Right ventricle myocardium superior (tissue), 1 donor: ENCODE measurements at places on chromosomes 6 and 20.

GRCh38 chr6:163494279-163494727 is 79.8 kb downstream of the QKI start:
- no peak for DNase-seq

DNA sequence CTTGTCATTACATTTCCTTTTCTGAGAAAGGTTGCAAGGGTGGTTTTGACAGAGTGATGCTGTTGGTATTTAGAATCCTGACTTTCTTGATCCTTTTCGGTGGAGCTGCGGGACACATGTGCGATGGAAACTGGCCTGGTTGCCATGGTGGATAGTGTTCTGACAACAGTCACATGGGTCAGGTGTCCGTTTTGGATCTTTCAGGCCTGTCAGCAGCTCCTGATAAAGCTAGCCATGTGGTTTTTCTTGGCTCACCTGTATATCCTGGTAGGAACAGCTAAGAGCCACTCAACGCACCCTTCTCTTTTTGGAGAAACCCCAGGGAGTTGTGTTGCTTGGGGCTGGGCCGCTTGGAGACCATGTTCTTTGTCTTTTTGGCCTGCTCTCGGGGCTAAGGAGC is 177.4 kb downstream of the MTFR2 start:
- peak; percentile 65 for DNase-seq

GRCh38 chr20:37849566-37849965 is 53.4 kb upstream of the VSTM2L start:
- DNase-seq: no peak

DNA sequence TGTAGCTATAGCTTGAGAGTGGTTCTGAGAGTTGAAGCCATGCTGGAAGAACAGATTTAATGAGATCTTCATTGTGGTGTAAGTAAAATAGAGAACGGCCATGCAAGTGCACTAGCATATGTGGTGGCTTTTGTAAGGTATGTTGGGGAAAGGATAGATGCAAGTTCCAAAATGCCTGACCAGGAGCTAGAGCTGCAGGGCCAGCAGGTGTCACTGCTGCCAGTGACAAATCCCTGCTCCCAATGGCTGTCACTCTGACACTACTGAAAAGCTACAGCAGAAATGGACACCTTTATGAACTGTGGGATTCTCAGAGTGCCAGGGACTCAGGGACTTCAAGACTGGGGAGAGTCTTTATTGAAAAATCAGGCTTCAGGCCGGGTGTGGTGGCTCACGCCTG is 23.1 kb upstream of the VIP start:
- no peak for DNase-seq

- DNase-seq: no peak
Measured at GRCh38 chr6:153599901-153600300, 439.1 kb upstream of the OPRM1 start.

DNA sequence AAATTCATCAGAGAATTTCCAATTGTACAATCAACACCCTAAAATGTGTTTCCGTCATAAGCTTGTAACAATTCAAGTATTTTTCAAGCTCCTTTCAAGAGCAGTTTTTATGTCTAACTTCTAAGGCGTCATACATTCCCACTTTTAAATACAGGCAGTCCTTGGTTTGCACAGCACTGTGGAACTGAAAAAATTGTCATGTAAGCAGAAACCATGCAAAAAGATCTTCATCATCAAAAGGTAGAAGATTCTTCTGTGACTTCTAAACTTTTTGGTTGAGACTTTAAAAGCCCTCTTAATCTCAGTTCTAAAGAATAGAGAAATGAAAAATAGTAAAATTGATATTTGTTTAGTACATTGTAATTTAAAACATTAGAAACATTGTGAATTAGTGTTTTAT is 315.6 kb downstream of the TPBG start:
- no peak for DNase-seq

- no peak for DNase-seq
Measured at GRCh38 chr6:117288083-117288715, 22.8 kb downstream of the VGLL2 start.

GRCh38 chr6:135576055-135576454 is 78.5 kb upstream of the AHI1 start:
- DNase-seq: no peak

- no peak for DNase-seq
Measured at GRCh38 chr6:134909701-134910592, 40.0 kb downstream of the ALDH8A1 start.

DNA sequence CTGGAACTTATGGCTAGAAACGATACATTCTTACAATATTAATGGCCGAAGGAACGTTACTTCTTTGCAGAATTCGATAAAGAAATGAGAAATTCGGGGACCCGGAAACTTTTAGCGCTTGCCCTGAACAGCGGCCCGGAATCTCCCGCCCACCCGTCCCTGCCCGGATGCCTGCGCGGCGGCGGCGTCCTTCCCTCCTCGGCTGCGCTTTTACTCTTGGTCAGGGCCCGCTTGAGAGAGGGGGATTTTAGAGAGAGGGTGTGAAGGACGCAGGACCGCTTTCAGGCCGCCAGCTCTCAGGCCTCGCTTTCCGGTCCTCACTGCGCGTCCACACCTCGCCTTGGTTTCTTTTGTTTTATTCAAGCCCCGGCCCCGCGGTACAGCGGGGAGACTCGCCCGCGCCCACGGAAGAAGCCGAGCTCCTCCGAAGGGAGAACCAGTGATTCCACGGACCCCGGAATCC is 243.7 kb downstream of the ARID1B start:
- DNase-seq: peak; percentile 74

- DNase-seq: no peak
Measured at GRCh38 chr20:10329387-10330005, 104.5 kb downstream of the MKKS start.

DNA sequence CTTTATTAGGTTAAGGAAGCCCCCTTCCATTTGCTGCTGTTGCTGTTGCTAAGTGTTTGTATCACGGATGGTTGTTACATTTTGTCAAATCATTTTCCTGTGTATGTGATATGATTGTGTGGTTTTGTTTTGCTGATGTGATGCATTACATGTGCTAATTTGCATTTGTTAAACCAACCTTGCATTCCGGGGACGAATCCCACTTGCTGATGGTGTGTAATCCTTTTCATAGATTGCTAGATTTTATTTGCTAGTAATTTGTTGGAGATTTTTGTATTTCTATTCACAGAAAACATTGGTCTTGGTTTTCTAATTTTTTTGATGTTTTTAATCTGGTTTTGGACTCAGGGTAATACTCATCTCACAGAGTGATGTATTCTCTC is 167.8 kb downstream of the WDR27 start:
- DNase-seq: no peak

DNA sequence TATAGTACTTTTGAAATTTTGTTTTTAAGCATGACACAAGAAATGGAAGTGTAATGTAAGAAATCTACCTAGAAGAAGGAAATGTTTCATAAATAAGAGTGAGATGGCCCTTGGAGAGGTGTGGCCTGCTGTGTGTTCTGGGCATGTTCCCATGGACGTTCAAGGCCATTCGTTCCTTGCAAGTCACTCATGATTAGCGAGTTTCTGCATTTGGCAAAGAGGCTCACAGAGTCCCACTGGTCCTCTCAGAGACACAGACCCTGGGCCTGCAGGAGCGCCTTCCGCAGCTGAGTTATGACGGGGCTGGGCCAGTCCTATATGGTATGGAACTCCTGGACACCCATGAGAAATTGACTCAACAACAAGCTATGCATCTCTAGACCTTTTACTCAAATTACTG is 7.2 kb downstream of the THBS2 start:
- no peak for DNase-seq

- no peak for DNase-seq
Measured at GRCh38 chr6:11459079-11459610, 78.4 kb upstream of the TMEM170B start.

GRCh38 chr20:52102559-52102958 is 89.0 kb downstream of the ZFP64 start:
- no peak for DNase-seq

GRCh38 chr6:67880939-67881705 is 754.0 kb upstream of the ADGRB3 start:
- DNase-seq: no peak

GRCh38 chr6:72855471-72855870 is 233.6 kb downstream of the KCNQ5 start:
- DNase-seq: no peak

DNA sequence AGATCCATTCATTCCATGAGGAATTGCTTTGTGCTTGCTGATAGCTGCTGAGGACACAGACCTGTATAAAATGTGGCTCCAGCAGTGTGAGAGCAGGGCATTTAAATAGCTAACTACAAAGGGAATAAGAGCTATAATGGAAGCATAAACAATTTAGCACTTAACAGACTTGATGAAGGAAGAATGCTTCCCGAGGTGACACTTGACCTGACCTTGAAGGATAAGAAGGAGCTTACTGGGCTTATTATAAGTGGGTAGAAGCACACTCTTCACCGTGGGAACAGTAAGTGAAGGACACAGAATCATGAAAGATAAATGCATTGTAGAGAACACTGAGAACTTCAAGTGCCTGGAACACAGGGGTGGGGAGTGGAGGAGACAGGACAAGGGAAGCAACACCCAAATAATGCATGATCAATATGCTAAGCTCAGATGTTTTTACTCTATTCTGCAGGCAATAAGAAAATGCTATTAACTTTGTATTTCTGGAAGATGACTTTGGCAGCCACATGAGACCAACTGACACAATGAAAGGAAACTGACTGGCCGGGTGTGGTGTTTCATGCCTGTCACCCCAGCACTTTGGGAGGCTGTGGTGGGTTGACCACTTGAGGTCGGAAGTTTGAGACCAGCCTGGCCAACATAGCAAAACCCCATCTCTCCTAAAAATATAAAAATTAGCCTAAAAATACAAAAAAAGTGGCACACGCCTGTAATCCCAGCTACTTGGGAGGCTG is 84.2 kb downstream of the EPB41L2 start:
- DNase-seq: no peak

DNA sequence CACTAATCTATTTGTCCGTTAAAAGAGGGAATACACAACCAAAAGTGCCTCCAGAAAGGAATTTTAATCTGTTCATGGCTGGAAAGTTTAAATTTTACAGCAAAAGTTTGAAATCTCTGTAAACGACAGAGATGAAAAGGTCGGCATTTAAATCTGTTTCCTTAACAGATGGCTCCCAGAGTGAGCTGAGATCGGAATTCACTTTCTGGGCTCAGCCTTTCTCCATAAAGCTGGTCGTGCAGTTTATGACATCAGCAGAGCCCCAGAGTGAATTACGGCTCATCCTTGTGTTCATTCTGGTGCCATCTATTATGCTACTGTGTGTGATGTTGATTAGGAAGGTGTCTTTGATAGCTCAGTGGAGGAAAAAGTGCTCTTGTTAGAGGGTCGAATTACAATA is 117.6 kb upstream of the ZFP64 start:
- DNase-seq: no peak

DNA sequence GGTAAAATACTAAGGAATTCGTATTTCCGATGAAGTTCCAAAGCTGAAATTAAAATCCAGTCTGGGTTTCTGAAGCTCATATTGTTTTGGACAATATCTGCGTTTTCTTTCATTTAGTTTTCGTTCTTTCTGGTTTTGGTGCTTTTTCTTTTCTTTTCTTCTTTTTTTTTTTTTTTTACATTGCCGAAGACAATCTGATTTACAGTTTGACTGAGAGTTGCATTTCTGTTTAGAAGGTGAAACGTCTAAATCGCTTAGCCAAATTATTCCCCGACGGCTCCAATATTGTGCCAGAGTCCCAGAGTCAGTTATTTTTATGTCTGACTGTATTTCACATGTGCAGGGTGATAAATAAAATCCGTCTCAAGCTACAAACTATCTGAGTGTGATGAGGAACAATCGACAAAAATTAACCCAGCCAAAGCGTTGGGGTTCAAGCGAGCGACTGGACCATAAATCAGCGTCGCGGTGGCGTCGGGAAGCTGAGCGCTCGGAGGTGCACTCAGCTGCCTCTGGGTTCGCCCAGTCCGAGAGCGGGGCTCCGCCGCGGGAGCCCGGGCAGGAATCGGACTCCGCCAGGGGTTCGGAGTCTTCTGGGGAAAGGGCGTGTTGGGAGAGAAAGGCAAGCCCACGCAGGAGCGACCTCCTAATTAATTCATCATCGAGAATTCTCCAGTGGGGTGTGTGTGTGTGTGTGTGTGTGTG is 8.2 kb upstream of the TBX18 start:
- peak; percentile 50 for DNase-seq

DNA sequence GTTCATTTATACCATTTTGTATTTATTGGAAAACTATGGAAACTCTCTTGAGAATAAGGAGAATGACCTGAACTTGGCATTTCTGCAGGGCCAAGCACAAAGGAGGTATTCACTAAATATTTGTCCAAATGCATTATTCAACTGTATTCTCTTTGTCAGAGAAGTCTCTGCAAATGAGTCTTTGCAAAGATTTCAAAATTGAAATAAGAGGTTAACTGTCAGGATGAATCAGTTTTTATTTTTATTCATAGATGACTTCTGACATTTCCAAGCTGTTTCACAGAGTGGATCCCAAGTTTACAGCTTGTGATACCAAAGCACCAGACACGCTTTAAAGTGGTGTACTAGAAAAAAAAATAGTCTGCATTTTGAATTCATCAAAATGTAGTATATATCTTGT is 131.6 kb downstream of the UTRN start:
- no peak for DNase-seq

DNA sequence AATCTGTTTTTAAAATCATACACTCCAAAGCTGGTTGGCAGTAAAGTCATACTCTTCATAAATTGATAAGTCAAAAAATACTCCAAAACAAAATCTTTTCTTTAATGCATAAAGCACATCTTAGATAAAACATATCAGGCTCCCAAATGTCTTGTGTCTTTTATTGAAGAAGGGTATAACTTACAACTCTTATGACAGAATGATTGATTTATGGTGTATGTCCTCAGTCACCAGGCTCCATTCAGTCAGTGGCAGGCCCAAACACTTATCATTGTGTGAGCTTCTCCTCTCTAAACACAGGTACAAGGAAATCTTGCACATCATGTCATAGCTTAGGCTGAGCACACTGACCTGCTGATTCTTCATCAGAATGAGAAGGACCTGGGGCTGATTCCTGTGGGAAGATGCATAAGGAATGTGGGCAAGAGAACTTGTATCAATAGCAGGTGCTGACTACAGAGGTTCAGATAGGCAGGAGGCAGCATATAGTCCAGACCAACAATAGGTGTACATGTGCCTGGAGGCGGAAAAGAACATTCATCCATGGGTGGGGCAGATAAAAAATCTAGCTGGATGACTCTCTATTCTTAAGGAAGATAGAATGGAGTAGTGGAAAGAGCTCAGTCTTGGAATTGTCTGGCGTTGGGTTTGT is 1.9 kb downstream of the CALHM5 start:
- DNase-seq: no peak

DNA sequence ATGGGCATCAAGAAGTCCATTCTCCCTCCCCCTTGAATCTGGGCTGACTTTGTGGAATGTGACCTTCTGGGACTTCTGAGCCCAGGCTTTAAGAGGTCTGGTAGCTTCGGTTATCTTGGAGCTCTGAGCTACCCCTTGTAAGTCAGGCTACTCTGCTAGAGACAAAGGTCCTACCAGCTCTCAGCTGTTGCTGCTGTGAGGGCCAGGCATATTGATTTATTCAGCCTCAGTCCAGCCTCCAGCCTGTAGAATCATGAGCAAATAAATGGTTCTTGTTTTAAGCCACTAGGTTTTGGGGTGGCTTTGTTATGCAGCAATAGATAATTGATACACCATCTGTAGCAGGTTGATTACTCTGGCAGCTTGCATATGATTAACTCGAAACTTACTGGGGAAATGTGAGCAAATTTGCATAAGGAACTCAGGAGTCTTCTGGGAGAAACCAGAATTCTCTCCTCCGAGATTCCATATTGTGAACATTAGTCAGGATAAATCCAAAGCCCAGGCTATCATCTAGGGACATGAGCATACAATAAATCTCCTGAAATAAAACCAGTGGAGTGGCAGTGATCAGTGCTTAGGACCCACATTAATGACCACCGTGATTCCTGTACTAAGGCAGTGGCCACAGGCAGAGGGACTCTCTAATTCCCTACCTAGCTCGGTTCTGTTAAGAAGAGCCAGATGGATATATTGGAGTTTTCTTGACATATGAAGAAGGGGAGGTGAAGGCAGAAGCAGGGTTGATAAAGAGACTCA is 336.1 kb downstream of the CDC5L start:
- DNase-seq: no peak
